ENCODE measurements at places on chromosomes 6 and 20. TPM values are rescaled to one million over a fixed set of nuclear protein-coding genes. Genes with fewer than 3 reads are reported as not detected.

Gene TCP11
- total RNA-seq: 2.3 TPM

Gene CCR6
- not detected for total RNA-seq

Gene MYLK2
- total RNA-seq: 0.18 TPM

Gene C20orf202
- total RNA-seq: not detected

Gene SPEF1
- total RNA-seq: 4.6 TPM

Gene GSTA2
- total RNA-seq: not detected

Gene DNAH8
- not detected for total RNA-seq

Gene TFAP2D
- total RNA-seq: not detected

Gene SLC2A10
- total RNA-seq: 41.8 TPM

Gene ZNF451
- 21.4 TPM for total RNA-seq

Gene FNDC11
- total RNA-seq: 1.7 TPM

Gene TMEM217
- 2.0 TPM for total RNA-seq

Gene CST5
- not detected for total RNA-seq

Gene FRS3
- 2.0 TPM for total RNA-seq

Gene ADGRB3
- not detected for total RNA-seq

Gene GSTA1
- total RNA-seq: not detected

Gene DDX27
- 23.1 TPM for total RNA-seq

Gene ZNF831
- total RNA-seq: not detected

Gene GPX5
- not detected for total RNA-seq

Gene TBPL1
- total RNA-seq: 30.3 TPM

Gene ENPP1
- total RNA-seq: 6.7 TPM

Gene C6orf15
- not detected for total RNA-seq

Gene OR2B6
- not detected for total RNA-seq

Gene PCSK2
- total RNA-seq: not detected

Gene EPB41L1
- total RNA-seq: 29.4 TPM

Gene FAXC
- 8.6 TPM for total RNA-seq

Gene PBOV1
- not detected for total RNA-seq

Gene FERMT1
- 7.5 TPM for total RNA-seq

Gene C20orf141
- total RNA-seq: not detected

Gene NOTCH4
- total RNA-seq: 1.4 TPM

Gene AGER
- total RNA-seq: 2.3 TPM

Gene TINAG
- not detected for total RNA-seq

Gene TBX18
- total RNA-seq: 6.3 TPM

Gene VAPB
- 13.1 TPM for total RNA-seq

Gene ME1
- total RNA-seq: 27.8 TPM

Gene ARHGAP18
- 27.1 TPM for total RNA-seq

Gene NEDD9
- 7.8 TPM for total RNA-seq

Gene PKIB
- under 0.01 TPM for total RNA-seq

Gene PCK1
- total RNA-seq: not detected

Gene PTCHD4
- 0.18 TPM for total RNA-seq

Gene SLC17A2
- not detected for total RNA-seq

Gene NHSL1
- total RNA-seq: 0.89 TPM

Gene HSPA1B
- 59.4 TPM for total RNA-seq

Gene RNF39
- not detected for total RNA-seq

Gene DEF6
- total RNA-seq: 4.6 TPM

Gene GPSM3
- 9.9 TPM for total RNA-seq

Gene LAMA4
- 128 TPM for total RNA-seq

Gene PACSIN1
- not detected for total RNA-seq

Gene CASS4
- 25.4 TPM for total RNA-seq

All from myometrial cell (primary cell).